ENCODE measurements at places on chromosomes 6 and 20.

GRCh38 chr20:2756056-2756611, 44.3 kb downstream of the CPXM1 start:
- DNase-seq = no peak

- no peak for DNase-seq
These were observed 118.9 kb downstream of the RIN2 start for GRCh38 chr20:19876828-19877460.

DNA sequence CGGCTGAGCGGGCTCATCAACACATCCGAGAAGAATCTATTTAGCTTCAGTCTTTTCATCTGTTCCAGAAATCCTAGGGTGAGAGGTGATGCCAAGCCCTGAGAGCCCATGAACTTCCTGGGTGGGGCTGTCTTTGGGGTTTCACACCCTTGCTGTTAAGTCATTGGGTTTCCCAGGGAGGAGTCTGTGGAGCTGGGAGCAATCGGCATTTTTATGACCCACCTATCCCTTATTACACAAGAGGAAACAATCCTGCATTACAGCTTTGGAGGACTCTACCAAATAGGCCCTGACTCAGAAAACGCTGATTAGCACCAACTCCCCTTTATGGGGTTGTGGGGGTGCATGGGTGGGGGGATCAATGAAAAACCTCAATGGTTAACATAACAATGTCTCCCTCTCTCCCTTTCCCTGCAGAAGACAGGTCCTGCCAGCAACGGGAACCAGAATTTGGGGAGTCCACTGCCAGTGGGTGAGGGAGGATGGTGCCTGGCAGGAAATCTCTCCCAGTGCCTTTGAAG, 46.3 kb downstream of the EZR start:
- DNase-seq = no peak

DNA sequence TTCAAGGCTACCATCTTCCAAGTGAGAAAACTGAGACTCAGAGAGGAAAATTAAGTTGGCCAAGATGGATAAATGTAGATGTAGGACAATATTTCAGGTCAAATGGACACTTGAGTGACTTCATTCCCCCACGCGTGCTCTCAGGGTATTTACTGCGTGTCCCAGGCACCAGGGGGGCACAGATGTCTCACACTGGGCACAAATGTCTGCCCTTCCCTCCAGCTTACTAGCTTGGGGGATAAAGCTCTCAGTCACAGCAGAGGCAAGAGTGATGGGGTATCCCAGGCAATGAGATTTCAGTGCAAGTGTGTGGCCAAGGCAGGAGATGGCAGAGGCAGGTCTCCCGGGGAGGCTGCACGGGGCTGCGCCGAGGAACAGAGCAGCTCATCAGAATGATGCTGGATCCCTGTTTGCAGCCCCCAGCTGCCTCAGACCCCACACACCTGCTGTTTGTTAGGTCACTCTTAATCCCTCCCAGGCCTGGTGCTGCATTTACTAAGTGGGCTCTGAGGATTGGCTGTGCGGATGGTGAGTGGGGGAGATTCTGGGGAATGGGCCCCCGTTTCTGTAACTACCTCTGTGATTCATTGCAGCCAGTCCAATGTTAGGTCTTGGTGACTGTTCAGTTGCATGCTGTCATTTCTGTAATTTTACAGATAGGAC, 44.1 kb downstream of the PTK7 start:
- DNase-seq = no peak

GRCh38 chr6:119871520-119871919, 522.0 kb upstream of the MAN1A1 start:
- no peak for DNase-seq

DNA sequence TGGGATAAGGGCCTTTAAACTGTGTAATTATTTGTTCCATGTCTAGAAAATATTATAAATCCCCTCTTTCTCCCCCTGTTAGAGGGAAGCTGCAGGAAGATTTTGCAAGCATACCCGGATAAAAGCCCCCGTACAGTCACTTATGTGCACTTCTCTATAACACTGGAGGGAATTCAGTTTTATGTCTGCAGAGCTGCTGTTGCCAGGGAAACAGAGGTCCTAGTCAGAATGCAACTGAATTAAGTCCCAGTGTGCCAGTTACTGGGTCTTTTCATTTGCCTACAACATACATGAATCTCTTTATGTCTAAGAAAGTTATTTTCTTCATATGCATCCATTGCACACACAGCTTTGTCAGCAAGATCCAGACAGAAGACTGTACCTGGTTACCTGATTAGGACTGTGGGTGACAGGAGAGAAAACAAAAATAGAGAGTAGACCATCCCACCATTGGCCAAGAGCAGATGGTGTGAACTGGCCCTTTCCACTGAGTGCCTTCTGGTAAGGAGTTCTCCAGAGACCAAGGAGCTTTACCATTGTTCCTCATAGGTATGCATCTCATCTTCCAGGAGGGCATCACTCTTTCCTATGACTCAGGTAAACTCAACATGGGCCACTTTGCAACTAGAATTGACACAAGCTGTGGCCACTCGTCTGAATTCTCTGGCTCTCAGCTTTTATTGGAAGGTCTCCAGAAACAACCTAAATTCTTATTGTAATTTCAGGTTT, 180.8 kb upstream of the PHACTR1 start:
- DNase-seq = no peak

- no peak for DNase-seq
These were observed 31.7 kb downstream of the C6orf52 start for GRCh38 chr6:10662742-10663141.

DNA sequence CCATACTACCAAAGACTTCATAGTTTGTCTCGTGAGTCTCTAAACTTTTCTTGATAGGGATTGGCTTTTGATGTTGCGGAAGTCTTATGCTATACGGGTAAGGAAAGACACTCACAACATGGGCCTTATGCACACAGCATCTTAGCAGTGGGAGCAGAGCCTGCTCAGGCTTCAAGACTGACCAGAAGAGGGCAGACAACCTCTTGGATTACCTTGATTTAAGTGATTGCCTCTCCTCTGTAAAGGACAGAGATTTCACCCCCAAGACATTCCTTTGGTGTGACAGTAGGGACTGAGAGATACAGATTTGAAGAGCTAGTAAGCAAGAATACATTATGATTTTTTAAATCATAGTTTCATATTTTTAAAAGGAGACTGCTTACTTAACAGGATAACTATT, 71.0 kb upstream of the SAMD3 start:
- peak; percentile 22 for DNase-seq

- no peak for DNase-seq
These were observed 1415.7 kb upstream of the ADGRB3 start for GRCh38 chr6:67219346-67219745.

GRCh38 chr6:105593056-105593690, 190.3 kb upstream of the PREP start:
- DNase-seq = no peak

DNA sequence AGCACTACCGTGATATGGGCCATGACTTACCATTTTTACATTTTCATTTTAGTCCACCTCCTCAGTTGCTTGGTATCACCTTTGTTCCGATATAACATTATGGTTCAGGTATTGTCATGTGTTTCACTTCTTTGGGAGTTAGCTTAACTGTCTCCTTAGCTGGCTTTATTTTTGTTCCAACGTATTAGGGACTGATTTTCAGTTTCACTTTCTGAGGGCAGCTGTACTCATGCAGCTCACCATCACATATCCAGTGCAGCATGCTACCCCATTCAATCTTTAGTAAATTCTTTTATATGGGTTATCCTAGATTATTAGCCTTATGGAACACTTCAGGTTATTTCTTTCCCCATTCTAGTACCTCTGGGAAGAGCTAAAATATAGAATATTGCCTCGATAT, 362.2 kb upstream of the IRAK1BP1 start:
- no peak for DNase-seq

DNA sequence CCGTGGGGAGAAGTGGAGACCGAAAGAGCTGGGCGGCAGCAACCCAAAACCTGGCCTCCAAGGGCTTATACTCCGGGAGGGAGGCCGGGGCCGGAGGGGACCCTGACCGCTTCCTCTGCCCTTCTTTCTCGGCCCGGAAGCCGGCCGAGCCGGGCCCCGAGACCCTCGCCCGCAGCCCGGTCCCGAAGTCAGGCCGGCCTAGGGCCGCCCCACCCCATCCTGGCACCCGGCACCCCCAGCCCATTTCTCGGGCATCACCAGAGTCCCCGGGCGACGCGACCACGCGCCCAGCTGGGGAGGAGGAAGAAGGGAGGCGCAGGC, 572 bp upstream of the ZDHHC14 start:
- DNase-seq = no peak

DNA sequence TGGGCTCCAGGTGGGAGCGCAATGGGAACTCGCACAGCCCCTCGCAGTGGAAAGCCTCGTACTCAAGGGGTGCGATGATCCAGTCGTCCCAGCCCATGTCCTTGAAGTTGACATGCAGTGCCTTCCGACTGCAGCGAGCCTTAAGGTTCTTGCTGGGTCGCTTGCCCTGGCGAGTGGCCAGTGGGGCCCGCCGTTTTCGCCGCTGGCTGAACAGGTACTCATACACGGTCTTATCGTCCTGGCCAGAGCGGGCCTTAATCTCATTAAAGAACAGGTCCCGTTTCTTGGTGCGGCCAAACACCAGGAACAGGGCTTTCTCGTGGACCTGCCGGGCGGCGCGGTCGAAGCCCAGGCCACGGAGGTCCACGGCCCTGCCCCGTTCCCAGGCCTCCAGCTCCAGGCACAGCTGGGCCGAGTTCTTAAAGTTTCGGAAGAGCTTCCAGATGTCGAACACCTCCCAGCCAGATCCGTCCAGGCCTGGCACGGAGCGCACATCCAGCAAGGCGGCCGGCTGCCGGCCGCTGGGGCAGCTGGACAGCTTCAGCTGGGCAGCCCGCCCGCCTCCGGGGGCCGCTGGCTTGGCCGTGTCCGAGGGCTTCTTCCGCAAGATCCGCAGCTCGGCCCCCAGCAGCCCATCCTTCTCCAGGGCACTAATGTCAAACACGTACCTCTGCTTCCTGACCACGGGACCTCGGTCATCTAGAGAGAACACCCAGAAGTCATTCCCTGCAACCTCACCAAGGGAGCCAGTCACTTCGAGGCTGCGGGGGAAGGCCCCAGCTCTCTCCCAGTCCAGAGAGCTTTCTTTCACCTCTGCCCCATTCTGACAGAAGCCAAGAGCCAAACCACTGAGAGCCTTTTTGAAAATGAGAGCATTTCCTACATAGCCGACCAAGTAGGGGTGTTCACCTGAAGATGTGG, 3.7 kb downstream of the GDF5 start:
- DNase-seq = no peak

- DNase-seq = no peak
These were observed 47.0 kb upstream of the DST start for GRCh38 chr6:56689663-56690062.

GRCh38 chr6:72522735-72523141, 99.1 kb upstream of the KCNQ5 start:
- no peak for DNase-seq

GRCh38 chr6:12608016-12608860, 108.3 kb upstream of the PHACTR1 start:
- no peak for DNase-seq

GRCh38 chr6:160180706-160181105, 59.1 kb downstream of the SLC22A1 start:
- no peak for DNase-seq

DNA sequence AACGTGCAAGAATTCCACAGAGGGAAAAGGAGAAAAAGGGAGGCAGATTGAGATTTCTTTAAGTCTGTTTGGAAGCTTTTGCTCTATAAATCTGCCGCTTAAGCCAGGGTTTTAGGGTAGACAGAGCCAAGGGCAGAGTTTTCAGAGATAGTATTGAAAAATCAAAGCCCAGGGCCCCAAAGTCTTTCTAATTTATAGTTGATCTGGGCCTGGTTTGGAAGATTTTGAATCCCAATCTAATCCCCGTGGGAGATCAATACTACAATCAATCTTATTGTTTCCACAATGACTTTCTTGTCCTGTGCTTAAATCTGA, 3.3 kb downstream of the BMP2 start:
- DNase-seq = no peak

DNA sequence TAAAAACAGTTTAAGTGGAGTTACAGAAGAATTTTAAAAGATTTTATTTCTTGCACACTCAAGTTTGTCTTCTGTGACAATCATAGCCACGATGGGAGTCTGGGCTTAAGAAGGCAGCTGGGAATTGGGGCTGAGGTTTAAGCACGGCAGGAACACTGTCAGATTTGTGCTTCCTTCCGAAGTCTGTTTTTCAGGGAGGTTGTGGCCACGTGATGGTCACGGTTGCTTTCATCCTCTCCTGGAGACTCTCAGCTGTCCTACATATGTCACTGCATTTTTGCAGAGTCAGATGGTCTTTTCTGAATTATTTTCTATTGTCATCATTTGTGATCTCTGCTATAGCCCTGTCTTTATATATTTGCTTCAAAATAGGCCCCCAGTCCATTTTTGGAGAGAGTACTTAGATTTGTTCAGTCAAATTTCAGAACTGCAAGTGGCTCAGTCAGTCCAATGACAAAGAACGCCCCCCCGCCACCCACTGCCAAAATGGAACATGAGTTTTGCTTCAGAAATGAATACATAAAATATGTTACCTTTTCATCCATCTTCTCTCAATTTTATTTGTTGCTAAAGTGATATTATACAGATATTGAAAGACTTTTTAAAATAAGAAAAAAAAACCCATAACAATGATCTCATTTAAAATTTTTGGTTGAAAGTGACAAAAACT, 111.8 kb upstream of the ZFP64 start:
- no peak for DNase-seq

DNA sequence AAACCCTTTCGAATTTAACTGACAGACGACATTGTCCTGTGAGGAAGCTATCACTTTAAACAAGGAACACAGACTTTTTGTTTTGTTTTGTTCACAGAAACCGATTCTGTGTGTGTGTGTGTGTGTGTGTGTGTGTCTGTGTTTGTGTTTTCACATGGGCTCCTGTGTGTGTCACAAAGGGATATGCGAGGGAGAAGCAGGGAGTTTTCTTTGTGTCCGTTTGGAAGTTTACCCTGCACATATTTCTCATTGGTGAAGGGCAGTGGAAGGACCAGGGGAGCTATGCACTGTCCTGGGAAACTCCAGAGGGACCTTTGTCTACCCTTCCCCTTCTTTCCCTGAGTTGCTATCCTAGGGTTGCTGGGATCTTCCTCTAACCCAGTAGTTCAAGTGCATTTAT, 17.7 kb downstream of the POM121L2 start:
- no peak for DNase-seq

- no peak for DNase-seq
These were observed 4.7 kb upstream of the SCUBE3 start for GRCh38 chr6:35209081-35209480.

DNA sequence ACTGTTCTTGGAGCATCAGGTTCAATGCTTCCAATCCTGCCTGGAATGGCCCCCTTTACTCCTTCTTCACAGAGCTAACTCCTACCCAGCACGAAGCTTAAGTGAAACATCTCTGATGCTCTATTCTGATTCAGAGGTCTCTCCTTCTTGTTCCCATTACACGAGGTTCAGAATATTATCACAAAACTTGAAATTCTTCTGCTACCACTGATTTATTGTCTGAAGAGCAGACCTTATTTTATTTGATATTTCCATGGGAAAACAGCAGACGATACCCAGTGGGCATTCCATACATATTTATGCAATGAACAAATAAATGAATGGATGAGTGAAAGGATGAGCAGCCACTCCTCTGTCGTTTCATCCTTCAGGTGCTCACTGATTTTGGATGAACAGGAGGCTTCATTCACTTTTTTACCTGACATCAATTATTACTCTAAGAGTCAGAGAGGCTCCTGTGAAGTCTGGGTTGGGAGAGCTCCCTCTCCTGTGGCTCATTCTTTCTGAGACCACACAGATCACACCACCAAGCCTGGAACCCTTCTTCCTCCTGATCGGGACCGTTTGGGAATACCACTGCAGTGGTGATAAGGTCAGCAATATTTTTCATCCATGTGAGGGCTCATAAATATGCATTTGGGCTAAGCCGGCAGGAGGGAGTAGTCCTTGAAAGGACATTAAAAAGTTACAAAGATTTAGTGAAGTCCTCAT, 25.8 kb downstream of the SMLR1 start:
- no peak for DNase-seq

Measured in central memory CD4-positive, alpha-beta T cell (primary cell).